ENCODE measurements at places on chromosomes 16 and 17.

- peak; percentile 16 for DNase-seq
These were observed 23.5 kb downstream of the SMTNL2 start for GRCh38 chr17:4607773-4608187.

DNA sequence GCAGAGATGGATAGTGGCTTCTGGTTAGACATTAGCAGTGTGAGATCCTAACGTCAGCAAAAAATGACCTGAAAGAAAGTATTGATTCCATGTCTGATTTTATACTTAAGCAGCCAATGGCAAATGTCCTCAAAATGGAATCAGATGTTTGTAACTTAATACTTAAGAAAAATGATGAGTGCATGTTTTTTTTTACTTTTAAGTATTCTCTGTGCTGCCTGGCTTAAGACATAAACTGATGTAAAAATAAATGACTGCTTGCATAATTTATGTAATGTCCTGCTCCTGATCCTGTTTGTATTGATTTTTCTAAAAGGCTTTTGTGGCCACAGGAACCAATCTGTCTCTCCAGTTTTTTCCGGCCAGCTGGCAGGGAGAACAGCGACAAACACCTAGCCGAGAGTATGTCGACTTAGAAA, 7.4 kb downstream of the CBFB start:
- no peak for DNase-seq

GRCh38 chr16:48907906-48908634, 298.1 kb upstream of the N4BP1 start:
- DNase-seq, result no peak

DNA sequence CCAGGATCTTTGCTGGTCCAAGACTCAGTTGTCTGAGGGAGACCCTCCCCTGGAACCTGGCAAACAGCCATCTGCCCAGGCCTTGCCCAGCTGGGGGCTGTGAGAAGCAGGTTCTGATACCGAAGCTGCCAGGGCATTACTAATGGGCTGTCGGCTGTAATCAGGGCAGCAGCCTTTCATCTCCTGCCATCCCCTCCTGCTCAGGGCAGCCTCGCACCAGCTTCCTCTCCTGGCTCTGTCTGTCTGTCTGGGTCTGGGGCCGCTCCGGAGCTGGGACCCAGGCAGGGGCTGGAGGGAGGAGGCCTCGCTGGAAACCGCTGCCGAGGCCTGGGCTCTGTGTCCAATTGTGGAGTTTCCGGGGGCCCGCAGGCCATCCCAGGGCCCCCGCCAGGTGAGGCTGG, 21.6 kb upstream of the BRD7 start:
- DNase-seq, result no peak

- DNase-seq, result no peak
These were observed 2106.2 kb downstream of the TP53TG3F start for GRCh38 chr16:35565626-35566025.

DNA sequence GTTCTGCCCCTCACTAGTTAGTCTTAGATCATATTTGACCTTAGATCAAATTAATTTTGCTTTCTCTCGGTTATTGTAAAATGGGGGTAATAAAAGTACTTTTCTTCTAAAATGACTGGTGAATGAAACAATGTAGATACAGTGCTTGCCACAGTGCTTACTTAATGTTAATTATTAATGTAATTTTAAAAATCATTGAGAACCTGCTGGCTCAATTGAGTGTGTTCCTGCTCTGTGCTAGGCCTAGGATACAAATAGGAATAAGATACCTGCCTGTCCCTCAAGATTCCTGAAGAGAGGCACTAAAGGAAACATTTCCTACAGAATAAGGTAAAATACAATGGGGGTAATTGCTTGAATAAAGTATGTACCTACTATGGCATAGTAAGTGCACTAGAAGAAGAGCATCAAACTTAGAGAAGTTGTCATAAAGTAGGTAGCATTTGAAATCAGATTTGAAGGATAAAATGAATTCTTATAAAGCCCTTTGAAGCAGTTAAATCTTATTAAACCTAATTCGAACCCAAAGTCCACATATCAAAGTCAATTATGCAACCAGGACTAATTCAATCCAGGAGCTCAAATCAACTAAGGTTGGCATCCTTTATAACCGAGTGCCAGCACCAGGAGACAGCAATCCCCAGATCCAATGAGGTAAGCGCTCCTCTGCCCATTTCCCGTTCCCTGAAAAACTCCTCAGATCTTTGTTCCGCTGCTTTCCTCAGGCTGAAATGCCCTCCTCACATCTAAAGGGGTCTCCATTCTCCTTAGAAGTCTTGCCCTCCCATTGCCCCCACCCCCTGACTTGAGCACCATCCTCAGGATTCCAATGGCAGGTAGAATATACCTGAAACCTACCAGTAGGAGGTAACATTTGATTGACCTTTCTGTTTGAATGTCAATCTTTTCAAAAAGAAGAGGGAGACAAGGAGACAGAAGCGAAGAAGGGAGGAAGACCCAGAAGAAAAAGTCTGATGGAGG, 2.4 kb upstream of the MED13 start:
- no peak for DNase-seq

DNA sequence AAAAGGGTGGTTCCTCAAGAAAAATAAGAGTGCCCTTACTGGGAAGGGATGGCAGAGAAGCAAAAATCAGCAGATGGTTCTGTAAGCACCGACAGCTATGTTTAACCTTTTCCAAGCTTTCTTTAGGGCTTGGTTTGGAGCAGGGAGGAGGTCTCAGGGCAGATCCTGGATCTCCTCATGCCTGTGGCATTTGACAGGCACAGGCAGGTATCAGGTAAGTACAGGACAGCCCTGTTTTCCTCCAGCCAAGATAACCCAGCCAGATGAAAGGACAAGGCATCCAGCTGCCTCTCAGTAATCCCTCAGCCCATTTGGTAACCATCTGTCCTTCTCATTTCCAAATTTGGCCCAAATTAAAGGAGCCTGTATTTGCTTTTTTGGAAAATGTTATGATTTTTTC, 141.5 kb downstream of the TOX3 start:
- no peak for DNase-seq

DNA sequence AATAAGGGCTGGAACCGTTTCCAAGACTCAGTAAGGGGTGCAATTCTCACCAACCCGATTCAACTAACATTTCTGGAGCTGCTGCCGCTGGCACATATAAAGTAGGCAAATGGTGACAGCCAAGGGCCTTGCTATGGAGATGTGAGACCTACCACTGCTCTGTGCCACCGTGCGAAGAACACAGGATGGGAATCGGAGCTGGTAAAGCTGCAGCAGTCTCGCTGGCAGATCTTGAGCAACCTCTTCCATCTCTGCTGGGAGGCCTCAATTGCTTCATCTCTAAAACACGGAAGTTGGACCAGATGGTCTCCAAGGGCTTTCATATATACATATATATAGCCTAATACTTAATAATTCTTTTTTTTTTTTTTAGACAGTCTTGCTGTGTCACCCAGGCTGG, 128.9 kb upstream of the RCVRN start:
- DNase-seq, result peak; percentile 48

- DNase-seq, result no peak
These were observed 17.7 kb downstream of the KIF19 start for GRCh38 chr17:74343526-74344284.

DNA sequence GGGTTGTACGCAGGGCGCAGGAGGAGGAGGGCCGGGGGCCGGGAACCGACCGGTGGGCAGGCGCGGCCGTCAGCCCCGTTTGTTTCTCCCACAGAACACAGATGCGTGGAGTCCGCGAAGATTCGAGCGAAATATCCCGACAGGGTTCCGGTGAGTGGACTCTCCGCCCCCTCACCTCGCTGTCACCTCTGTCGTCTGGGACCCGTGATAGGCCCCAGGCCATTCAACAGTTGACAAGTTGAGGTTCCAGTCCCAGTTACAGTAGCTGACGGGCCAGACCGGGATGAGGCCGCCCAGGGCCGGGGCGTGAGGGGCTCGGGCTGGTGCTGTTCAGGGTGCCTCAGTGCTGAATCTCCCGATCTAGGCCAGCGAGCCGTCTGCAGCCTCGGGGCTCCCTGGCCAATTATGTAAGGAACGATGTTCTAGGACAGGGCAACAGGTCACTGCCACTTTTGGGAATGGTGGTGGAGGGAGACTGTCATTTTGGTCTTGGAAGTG, 628 bp downstream of the GABARAPL2 start:
- no peak for DNase-seq

DNA sequence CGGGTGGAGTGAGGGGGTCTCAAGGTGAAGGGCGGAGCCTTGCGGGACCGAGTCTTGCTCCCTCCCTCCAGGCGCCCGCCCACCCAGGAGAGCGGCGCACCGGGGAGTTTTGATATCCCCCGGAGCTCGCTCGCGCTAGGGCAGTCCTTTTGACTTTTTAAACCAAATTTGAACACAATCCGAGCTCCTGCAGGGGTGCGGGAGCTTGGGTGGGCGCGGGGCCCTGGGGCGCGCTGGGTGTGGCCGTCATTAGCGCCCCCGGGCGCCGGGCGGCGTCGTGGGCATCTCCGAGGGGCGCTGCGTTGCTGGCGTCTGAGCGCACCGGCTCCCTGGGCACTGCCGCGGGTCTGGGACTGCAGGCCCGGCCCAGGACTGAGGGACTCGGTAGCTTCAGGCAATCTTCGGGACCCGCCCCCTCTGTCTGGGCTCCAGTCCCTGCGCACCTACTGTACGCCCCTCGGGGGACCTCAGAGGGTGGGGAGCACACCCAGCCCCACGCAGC, 10.9 kb downstream of the MAF start:
- DNase-seq, result no peak

DNA sequence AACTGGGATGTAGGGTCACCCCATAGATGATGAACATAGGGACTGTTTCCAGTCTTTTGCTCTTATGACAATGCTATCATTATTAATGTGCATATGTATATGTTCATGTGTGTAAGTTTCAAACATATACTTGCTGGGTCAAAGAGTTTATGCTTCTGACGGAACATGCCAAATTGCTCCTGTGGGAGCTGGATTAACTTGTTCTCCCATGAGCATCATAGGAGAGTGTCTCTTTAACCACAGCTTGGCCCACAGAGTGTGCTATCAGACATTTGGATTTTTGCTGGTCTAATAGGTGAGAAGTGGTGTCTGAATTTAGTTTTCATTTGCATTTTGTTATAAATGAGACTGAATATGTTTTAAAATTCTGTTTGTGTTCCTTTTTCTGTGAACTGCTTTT, 22.3 kb upstream of the ADORA2B start:
- DNase-seq, result no peak

DNA sequence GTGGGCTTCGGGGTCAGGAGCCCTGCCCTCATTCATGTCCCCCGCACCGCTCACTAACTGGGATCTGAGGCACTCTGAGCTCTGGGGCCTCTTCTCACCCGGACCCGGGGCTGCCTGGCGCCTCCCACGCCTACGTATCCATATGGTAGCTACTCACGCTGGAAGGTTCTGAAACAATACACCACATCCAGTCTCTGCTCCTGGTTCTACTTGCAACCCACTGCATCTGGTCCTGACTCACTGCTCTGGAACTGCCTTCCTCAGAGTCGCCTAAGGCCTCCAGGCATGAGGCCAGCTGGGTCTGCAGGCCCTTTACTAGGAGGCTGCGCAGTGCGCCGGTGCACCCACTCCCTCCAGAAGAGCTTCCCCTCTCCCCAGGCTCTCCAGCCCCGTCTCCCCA, 18.1 kb downstream of the USP36 start:
- peak; percentile 53 for DNase-seq

DNA sequence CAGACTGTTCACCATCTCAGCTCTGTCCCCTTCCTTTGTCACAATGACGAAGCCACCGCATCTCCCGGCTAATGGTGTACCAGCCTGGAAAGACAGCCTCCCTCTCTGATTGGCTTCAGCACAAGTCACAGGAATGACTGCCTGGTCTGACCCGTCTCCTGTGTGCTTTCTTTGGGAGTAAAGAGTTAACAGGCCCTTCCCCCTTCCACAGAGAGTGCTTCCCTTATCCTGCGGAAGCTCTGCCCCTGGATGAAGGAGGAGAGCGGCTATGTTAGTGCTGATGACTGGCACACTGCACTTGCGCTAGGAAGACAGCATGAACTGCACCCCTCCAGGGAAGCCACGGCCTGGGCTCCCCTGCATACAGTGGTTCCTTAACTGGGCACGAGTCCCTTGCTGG, 11.3 kb downstream of the USB1 start:
- no peak for DNase-seq

GRCh38 chr17:48333034-48333530, 96.9 kb downstream of the SKAP1 start:
- peak; percentile 17 for DNase-seq

GRCh38 chr17:83109793-83110645, 30.6 kb downstream of the METRNL start:
- DNase-seq, result peak; percentile 85

DNA sequence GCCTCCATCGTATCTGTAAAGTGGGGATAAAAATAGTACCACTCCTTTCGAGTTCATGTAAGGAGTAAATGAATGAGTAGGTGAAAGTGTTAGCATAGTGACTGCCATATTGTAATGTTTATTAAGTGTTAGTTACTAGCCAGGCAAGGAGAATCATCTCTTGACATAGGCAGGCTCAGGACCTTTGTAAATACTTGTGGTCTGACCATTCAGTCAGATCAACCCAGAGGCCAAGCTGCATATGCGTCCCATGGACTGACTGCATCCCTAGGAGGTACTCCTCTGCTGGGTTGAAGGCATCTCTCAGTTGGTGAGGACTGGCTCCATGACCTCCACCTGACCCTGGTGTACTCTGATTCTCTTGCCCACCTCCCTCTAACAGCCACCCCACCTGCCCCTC, 40.5 kb upstream of the CDRT4 start:
- no peak for DNase-seq

GRCh38 chr17:54536306-54536705, 364.3 kb upstream of the TOM1L1 start:
- no peak for DNase-seq

DNA sequence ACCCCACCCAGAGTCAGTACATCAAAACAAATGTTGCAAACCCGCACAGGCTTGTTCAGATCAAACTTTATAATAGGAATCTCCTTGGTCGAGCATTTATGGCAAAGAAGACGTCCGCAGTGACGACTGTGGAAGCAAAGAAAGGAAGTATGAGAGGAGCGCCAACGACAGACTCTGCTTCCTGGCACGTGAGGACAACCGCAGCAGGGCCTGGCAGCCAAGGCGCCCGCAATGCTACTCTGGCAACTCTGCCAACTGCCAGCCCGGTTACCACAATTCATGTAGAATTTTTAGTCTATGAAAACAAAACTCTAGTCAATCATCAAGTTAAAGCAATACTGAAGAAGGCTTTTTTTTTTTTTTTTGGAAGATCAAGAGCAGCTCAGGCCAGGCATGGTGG, 24.8 kb downstream of the CYB5D2 start:
- DNase-seq, result no peak

GRCh38 chr17:81869221-81870130, 1.7 kb downstream of the ARHGDIA start:
- DNase-seq, result no peak

DNA sequence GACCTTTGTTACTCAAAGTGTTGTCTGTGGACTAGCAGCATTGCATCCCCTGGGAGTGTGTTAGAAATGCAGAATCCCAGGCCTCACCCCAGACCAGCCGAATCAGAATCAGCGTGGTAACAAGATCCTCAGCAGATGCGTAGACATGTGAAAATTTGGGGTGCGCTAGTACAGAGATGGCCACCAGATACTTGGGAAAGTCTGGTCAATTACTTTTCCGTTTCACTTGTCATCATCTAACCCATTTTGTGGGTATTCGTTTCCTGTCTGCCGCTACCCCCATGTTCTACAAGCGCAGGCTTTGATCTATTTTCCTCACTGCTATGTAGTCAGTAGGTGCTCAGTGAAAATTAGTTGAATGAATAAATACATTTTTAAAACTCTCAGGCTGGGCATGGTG, 33.1 kb upstream of the HERPUD1 start:
- DNase-seq, result no peak

- no peak for DNase-seq
These were observed 30.0 kb downstream of the TBCD start for GRCh38 chr17:82781894-82782274.

- DNase-seq, result no peak
These were observed 30.1 kb upstream of the CPNE2 start for GRCh38 chr16:57062329-57062728.

Data from fibroblast of skin of left biceps (primary cell).